ENCODE measurements at places on chromosomes 3 and 15.

DNA sequence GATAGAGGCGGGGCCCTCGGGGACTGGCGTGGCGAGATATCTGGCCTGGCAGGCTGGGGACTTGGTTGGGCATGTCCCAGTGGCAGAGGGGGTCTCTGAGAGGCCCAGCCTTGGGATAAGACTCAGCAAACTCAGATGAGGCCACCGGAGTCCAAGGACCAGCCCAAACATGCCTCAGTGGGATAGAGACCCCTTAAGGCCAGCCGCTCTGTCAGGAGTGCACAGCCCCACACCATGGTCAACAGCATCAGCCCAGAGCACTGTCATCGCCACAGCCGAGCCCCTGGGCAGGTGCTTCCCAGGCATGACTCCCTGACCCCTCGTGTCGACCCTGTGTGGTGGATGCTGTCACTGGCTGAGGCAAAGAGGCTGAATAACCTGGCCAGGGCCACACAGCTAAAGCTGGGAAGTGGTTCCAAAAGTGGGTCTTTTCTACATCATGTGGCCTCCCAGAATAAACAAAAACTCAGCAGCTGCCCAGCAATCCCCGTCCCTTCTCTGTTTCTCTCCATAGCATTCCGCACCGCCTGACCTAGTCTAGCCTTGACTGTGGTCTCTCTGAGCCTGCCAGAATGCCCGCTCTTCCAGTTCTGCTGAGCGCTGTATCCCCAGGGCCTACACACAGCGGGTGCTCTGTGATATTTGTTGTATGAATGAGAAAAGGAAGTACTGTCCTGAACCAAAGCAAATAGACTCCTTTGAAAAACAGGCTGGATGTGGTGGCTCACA lies 15.1 kb downstream of the CTSH start:
- DNase-seq = no peak

DNA sequence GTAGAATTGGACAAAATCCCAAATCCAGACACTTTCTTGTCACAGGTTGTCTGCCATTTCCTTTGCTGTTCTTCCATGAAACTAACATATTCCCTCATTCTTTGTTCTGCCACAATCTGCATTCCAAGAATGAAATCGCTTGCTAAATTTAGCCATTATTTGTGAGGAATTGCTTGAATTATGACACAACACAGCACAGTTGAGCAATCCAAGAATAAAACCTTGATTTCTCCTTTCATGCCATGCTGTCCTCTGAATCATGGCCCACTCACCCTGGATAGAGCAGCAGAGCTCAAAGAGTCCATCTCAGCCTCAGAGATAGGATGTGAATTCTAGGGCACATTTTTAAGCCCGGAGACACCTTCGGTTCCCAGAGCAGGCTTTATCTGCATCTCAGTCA lies 35.2 kb upstream of the GREM1 start:
- no peak for DNase-seq

DNA sequence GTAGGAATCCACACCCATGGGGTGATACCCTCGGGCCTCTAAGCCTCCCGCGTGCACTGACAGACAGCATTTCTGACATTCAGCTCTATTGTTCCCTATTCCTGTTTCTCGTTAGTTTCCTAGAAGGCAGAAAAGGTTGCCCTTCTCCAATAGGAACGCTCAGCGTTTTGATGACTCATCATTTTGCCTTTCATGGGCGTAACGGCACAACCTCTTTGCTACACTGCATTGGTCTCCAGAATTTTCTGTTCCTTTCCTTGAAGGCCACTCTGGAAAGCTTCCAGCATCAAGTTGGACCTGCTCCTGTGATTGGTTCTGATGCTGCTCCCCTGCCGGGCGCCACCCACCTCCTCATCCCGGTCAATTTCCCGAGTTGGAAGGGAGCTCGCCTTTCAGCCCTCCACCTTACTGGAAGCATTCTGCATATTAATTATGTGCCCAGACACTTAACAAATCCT lies 13.0 kb upstream of the TNK2 start:
- DNase-seq = no peak

- DNase-seq = no peak
Observed at GRCh38 chr3:143208976-143209714, 89.6 kb downstream of the CHST2 start.

DNA sequence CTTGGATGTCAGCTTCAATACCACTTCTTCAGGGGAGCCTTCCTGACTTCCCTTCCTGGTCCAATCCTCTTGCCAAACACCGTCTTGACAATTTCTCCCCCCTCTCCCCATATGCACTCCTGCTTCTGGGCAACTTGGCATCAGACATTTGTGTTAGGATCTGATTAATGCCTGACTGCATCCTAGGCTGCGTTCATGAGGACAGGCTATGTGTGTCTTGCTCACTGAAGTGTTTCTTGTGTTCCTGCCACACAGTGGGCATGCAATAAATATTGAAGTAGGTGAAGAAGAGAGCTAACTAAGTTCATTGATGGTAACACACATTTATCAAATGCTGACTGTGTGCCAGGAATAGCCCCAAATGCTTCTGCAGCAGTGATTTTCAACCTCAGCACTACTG lies 36.4 kb upstream of the WNT5A start:
- no peak for DNase-seq

DNA sequence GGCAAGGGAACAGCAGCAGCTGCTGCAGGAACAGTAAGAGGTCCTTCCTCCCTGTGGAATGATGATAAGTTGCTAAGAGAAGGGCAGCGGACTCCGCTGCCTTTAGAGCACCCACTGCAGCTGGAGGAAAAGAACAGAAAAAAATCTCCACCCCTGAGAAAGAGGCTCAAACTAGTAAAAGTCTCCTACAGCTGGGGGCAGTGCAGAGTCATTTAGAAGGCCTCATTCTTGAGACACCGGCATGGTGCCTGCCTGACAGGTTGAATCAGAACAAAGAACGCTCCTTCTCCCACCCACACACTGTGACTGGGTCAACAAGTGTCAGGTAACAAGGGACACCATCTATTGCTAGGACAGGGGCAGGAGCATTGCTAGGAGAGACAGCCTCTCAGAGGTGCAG lies 188.4 kb downstream of the ABHD5 start:
- no peak for DNase-seq

DNA sequence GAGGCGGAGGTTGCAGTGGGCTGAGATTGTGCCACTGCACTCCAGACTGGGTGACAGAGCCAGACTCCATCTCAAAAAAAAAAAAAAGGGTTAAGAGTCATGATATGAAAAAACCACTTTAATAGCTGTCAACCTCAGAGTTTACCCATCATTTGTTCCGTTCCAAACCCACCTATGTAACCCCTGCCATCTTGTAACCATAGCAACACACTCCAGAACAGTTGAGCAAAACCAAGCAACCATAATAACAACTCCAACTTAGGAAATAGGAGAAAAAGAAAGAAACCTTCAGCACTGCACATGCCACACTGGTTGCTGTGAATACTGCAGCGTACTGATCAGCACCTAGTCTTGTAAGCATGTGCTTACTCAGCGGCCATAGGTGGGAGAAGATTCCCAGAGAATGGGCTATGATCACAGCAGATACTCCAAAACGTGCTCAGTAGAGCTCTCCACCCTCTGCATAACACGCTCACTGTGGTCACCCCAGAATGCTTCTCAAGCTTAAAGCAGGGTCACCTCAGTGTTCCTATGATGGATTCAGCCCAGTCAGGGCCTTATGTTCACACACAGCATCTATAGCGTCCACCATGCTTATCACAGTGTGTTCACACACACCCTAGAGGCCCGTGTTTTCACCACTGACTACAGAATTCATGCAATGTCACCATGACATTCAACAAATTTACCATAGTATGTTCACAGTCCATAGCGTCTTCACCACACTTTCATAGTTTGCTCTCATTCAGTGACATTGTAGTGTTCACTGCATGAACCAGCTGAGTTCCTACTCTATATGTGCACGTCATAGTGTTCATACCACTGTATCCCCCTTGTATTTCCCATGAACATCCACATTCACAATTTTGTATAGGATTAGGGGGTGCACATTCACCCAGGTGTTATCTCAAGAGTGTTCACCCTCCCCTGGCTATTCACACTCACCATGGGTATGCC lies 6.5 kb upstream of the CILP start:
- DNase-seq = no peak

- DNase-seq = no peak
Observed at GRCh38 chr3:50627407-50628051, 10.6 kb downstream of the MAPKAPK3 start.

DNA sequence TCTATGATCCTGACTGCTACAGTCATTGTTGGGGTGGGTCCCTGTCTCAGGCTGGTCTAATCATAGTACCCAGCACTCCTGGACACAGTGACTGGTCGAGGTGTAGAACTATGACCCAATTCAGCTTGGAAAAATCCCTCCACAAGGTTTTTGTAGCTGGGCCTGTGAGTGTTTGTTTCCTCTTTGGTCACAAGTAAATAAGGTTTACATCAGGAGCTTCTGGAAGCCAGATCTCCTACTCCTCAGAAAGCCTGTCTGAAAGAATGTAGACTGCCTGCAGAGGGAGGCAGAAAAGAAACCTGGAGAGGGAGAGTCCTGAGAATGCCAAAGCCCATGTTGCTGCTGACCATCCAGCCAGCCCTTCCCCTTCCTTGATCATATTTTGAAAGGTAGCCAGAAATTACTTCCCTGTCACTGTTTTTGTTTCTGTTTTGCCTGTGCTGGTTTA lies 123.2 kb downstream of the RAP2B start:
- DNase-seq = no peak

DNA sequence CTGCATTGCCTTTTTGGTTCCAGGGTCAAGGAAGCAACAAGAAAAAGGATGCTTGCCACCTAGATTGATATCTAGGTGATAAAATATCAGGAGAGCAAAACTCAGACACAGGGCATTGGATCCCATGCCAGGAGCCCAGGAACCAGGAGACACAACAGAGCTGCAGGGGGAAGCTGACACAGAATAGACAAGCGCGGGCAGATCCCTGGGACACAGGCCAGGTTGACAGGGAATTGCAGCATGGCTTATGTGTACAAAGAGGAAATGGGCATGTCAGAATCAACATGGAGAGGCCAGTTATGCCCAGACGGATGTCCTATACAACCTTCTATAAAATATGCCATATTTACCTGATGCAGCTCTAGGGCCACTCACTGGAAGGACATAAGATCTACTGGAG lies 84.2 kb downstream of the SEMA6D start:
- no peak for DNase-seq

GRCh38 chr3:158671821-158672214 lies 630 bp downstream of the LXN start:
- no peak for DNase-seq

GRCh38 chr3:172262991-172263608 lies 185.2 kb downstream of the GHSR start:
- DNase-seq = no peak

GRCh38 chr15:96171853-96172296 lies 158.6 kb upstream of the NR2F2 start:
- no peak for DNase-seq

DNA sequence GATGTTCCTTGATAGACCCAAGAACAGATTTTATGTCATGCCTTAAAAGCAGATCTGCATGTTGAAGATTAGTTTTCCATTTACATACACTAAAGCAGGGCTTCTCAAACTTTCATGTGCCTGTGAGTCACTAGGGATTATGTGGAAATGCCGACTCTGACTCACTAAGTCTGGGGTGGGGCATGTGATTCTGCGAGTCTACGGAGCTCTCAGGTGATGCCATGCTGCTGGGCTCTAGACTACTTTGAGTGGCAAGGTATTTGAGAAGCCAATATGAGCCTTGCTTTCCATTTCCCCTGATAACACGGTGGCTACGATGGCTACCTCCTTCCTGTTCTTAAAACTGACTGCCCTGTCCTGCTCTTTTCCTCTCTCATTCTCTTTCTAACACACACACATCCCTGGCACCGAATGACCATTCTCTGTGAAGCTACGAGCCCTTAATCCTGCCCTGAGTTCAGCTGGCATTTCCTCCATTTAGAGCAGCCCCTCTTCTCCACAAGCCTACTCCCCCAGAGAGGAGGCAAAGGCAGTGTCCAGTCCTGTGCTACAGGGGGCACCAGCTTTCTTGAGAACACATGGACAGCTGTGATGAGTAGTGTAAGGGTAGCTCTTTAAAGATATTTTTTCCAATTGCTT lies 39.7 kb upstream of the PYGO1 start:
- no peak for DNase-seq

DNA sequence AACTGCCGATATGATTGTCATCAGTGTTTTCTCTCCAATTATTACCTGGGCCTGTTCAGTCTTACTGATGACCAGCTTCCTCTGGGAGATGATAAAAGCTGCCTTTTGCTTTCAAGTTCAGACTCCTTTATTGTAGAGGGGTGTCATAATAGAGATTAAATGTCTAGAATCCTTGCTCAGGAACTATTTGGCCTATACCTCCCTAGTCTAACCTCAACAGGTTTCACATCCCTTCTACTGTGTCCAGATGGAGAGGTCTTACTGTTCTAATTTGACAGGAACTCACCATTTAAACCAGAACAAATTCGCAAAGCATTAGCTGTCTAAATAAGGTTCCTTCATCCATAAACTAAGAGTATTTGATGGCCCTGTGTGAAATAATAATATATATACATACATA lies 88.0 kb downstream of the BCHE start:
- no peak for DNase-seq

- no peak for DNase-seq
Observed at GRCh38 chr3:16419640-16420241, 93.8 kb downstream of the RFTN1 start.

DNA sequence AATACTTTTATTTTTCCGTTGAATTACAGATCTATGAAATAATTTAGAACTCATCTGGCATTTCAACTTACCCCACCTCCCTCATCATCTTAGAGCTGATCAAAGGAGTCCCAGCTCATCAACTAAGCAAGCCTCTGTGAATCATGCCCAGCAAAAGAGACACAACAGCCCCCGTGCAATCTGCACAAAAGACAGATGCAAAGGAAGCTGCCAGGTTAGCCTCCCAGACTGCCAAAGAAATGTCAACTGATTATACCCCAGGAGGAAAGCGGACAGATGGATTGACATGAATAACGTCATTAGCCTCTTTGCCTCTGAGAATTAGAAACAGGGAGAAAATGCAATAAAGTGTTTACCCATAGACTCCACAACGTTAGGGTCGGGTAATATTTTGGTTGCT lies 75.0 kb downstream of the GABRB3 start:
- no peak for DNase-seq

- DNase-seq = no peak
Observed at GRCh38 chr3:174016186-174016585, 618.6 kb downstream of the NLGN1 start.

- DNase-seq = no peak
Observed at GRCh38 chr3:18946524-18946923, 201.8 kb upstream of the KCNH8 start.

DNA sequence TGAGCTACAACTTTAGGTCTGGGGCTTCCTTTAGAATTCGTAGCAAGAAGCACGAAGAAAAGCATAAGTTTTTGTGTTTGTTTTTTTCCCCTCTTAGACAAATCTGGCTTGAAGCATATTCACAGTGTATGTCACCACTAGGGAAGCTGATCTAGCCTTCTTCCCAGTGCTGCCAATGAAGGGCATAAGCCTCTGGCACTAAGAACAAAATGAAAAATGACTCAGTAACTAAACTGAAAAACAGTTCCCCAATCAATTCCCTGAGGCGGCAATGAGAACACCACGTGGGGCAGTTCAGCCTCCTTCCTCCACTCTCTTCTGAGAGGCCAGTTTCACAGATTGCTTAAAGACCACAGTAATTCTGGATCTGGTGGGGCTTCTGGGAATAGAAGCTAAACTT lies 338.1 kb downstream of the GAP43 start:
- no peak for DNase-seq

GRCh38 chr15:60551781-60552161 lies 72.8 kb upstream of the ICE2 start:
- no peak for DNase-seq

- no peak for DNase-seq
Observed at GRCh38 chr3:171790898-171791691, 19.2 kb downstream of the PLD1 start.
